ENCODE measurements at places on chromosomes 3 and 15.

- DNase-seq = no peak
Measured at GRCh38 chr3:18422972-18423371, 2.2 kb downstream of the SATB1 start.

DNA sequence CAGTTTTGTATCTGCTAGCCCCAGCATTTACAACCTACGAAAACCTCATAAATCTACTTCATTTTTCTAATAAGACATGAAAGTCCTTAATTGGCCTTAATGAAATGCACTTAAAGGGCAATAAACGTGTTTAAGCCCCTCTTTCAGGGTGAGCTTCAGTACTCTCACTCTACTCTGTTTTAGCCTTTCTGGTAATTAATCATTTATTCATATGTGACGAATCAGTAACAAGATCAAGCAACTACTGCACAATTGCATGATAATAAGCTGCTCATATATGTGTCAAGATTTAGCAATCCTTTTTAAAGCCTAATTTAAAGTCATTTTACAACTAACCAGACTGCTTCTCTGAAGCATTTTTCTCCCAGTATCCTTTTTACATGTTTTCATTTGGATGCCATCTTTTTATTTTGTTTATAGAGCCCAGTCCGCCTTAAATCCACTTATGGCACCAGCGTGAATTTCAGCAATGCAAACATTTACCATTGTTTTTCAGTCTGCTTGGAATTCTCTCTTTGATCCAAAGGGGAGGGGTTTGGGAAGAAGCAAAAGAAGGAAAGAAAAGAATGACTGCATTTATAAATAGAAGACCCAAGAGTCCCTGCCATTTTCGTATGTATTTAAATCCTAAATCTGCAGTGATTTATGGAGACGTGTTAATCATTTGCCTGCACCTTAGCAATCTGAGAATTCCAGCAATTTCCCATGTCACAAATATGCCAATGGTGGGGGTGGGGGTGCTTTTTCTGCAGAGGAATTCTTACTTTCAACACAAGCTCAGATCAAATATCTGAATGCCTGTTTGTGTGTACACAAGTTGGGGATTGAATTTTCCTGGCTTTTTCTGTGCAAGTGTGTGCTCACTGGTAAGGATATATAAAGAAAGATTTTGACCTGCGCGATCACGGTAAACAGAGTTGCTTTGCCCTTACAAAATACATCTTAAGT, 230.8 kb upstream of the TBC1D5 start:
- no peak for DNase-seq

- no peak for DNase-seq
Measured at GRCh38 chr15:53910236-53910849, 67.9 kb upstream of the UNC13C start.

DNA sequence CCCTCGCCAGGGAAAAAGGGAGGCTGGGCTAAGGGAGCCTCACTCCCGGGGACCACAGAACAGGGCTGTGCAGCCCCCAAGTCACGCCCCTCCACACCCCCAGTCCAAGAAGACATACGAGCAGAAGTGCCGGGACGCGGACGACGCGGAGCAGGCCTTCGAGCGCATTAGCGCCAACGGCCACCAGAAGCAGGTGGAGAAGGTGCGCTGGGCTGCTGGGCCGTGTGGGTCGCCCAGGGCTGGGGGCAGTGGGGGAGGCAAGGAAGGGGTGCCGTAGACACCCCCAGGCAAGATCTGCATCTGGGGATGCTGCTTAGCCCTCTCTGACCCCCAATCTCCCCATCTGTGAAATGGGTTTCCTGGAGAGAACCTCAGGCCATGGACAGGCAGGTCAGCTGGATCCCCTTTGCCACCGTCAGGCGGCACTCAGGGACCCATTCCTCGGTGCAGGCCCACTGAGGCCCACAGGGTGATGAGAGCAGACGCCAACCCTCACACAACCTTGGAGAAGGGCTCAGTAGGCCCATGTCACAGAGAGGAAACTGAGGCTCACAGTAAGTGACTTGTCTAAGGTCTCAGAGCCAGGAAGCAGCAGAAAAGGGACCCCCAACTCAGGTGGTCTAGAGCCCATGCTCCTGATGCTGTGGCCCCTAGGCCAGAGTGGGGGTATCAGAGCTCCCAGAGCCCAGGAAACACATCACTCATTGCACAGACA, 33.7 kb downstream of the PSTPIP1 start:
- peak; percentile 42 for DNase-seq

DNA sequence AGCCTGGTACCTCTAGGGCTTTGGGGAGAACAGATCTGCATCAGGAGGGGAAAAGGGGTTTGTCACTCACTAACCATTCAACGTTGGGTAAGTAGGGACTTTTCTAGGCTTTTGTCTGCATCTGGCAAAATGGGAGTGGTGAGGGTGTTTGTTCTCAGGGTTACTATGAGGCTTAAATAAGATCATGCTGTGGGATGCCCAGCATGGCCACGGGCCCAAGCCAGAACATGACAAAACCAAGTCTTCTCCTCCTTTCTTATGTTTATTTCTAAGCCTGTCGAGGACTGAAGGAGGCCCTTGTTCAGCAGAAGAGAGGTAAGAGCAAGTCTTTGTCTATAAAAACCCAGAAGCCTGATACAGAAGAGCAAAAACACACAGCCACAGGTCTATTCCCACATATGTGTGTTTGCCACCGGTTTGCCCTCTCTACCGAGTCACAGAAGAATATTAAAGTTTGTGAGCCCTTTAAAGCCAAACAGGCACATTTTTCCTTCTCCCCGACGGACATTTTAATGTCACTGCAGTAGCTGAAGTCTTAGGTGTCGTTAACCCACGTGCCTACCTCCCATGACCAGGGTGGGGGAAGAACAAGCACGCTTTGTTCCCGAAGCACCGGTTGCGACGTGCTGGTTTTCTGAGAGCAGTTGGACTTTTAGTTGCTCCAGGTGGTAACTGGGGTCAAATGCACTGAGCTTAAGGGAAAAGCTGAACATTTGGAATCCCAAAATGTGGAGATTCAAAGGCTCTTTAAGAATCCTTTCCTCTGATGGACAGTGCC, 72.1 kb downstream of the NOX5 start:
- peak; percentile 61 for DNase-seq

DNA sequence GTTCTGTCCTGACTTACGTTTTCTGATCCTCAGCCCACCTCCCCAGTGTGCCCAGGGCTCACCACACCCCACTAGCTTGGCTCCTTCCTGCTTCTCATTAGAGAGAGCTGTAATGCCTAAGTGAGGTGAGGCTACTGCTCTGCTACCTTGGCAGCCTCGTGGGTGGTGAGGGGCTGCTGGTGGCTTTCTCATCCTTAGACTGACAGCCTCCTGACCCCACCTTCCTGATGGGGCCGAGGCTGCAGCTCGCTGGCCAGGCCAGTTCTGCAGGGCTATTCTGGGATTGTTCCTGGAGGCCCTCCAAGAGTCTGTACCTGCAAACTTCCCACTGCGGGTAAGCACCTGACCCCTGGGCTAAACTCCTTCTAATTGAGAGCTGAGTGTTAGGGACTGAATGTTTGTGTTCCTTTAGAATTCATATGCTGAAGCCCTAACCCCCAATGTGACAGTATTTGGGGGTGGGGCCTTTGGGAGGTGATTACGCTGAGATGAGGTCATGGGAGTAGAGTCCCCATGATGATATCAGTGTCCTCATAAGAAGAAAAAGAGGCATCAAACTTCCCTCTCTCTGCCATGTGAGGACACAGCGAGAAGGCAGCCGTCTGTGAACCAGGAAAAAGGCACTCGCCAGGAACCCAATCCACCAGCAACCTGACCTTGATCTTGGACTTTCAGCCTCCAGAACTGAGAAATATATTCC, 38.1 kb upstream of the IQSEC1 start:
- DNase-seq = peak; percentile 76

DNA sequence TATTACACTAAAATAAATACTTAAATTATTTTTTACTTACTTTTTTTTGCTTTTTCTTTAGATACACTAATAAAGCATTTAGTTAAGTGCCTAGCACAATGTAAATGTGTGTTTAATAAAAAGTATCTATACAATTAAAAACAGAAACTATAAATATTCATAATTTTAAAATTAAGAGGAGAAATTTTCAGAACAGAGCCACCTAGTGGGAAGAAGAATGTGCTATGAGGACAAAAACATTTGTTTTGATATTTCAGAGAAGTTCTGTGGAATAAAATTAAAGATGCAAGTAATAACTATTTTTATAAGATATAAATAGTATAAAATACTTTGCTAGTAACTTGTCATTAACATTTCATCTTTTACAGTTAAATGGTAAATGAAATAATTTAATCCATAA, 33.6 kb upstream of the PLSCR5 start:
- no peak for DNase-seq

DNA sequence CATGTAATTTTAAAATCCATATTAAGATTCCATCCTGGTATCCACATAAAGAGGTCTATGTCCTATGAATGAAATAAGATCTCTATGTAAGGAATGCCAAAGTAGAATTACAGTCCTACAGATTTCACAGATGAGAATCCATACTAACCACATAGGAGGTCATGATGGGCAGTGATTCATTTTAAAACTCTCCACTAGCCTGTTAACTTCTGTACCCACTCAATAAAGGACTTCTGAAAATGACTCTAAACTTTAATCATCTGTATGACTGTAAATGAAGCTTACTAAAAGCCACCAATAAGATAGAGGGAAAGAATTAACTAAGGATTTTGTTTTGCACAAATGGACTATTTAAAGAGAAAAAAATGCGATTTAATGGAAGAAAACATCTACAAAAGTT, 28.7 kb downstream of the MORC1 start:
- no peak for DNase-seq

DNA sequence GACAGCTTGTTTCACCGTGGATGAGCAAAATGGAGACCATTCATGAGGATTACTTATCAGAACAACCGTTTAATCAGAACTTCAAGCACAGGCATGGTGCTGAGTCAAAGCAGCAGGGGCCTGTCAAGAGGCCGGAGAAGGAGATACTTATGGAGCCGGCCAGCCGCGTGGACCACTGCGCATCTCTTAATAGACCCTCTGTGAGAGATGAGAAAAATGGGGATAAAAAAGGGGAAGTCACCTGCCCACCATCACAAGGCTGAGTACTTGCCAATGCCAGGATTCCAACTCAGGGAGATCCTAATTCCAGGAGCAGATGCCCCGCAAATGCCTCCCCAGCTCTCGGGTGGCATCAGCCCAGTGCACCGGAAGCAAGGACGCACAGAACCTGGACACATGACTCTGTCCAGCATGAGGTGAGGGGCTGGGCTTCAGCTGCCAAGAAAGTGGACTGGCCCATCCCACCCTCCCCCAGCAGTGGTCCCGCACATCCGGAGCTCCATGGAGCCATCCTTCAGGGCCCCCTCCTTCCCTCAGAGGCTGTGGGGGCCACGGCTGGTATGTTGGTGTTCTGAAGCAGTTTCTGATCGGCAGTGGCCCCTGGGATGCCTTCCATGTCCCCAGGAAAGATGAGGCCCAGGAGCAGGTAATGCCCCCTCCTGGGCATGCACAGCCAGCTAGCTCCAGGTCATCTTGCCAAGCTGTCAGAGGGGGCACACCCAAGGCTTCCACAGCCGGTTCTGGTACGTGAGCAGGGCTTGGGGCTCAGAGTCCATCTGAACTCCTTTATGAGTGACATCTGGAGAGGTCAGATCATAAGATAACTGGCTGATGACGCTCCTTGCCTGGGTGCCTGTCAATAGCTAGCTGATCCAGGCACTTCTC, 143.8 kb downstream of the ATP10A start:
- no peak for DNase-seq

- DNase-seq = no peak
Measured at GRCh38 chr3:114718898-114719210, 425.0 kb downstream of the TIGIT start.

DNA sequence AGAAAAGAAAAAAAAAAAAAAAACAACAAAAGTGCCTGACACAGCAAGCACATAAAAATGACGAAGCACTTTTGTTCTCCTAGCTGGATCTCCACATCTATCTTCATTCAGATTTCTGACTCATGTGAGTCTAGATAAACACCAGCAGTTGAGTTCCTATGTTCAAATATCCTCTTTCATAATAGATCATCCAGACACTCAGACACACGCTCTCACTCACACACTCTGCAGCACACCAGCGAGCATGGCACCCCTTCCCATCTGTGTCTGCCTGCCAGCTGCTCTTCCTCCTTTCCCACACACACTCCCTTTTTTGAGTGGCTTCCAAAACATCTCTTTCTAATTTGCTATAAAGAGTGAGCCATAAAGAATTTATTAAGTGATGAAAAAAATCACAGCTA, 19.8 kb upstream of the CELF6 start:
- DNase-seq = no peak

- DNase-seq = no peak
Measured at GRCh38 chr3:28853830-28854229, 427.0 kb upstream of the RBMS3 start.

GRCh38 chr3:85935171-85935570, 976.4 kb downstream of the CADM2 start:
- no peak for DNase-seq

DNA sequence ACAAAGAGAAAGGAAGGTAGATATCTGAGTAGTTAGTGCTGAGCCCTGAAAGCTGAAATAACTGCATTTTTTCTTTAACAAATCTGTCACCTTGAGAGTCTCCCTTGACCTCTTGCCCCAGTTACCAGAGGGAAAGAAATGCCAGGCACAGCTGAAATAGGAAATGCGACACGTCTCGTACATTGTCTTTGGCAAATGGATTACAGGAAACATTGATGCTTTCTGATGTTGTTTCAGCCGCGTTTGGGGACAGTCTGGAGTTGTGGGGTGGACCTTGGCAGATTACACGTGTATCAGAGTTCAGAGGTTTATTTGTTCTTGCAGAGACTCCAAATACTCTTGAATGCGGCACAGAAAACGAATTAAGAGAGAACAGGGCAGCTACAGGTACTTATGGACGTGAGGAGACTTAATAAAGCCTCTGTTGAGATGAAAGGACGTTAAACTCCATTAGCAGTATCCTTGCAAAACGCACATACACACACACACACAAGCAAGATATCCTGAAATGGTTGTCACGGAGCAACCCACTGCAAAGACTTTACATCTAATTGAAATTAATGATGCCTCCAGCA, 272.8 kb upstream of the RORA start:
- no peak for DNase-seq

GRCh38 chr3:157631478-157631877, 128.3 kb upstream of the VEPH1 start:
- no peak for DNase-seq

DNA sequence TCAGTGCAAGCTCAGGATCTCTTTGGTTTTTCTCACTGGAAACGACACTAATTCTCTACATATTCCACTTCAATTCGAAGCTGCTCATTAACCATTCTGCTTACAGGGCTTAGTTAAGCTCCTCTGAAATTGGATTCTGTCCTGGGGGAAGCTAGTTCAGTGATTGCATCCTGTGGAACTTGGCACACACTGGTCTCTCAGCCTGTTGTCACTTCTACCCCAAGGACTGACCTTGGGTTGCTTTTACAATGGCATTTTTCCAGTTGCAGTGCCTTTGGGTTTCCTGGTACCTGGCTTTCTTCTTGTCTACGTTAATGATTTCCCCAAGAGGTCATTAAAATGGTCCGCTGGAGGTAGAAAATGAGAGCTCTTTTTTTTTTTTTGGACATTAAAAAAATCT, 33.3 kb upstream of the GABRB3 start:
- DNase-seq = no peak

DNA sequence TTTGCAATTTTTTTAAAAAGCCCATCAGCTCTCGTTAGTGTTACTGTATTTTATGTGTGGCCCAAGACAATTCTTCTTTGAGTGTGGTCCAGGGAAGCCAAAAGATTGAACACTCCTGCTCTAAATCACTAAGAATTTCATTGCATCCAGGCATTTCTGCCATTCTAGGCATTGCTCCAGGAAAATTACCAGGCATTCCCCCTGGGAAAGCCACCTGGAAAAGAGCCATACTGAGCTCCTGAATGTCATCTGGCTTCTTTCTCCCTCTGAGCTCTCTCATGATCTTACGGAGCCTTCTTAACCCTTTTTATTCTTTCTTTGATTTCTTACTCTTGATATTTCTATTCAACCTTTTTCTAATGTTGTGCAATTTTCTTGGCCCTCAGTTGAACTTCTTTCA, 202.2 kb downstream of the DOCK3 start:
- DNase-seq = no peak

Data from islet precursor cell (in vitro differentiated cells).